B cell (primary cell): ENCODE measurements at places on chromosomes 6 and 20. TPM values are rescaled to one million over a fixed set of nuclear protein-coding genes. Genes with fewer than 3 reads are reported as not detected.

Gene XKR7
- 0.09 and 0.12 TPM in 2 replicates for polyA plus RNA-seq

Gene WFDC5
- not detected in 2 replicates for polyA plus RNA-seq

Gene FOXF2
- polyA plus RNA-seq: not detected in 2 replicates

Gene SLC26A8
- 0.01 TPM in 1 of 2 replicates, not detected in the other for polyA plus RNA-seq

Gene PAK5
- not detected in 2 replicates for polyA plus RNA-seq

Gene HLA-G
- polyA plus RNA-seq: 1.2 and 3.2 TPM in 2 replicates

Gene SLC13A3
- 0.09 TPM in 2 replicates for polyA plus RNA-seq

Gene EFCAB8
- polyA plus RNA-seq: 0.65 and 0.72 TPM in 2 replicates

Gene CST3
- polyA plus RNA-seq: 16.9 and 19.7 TPM in 2 replicates

Gene DEFB124
- polyA plus RNA-seq: not detected in 2 replicates

Gene PACSIN1
- 0.18 and 0.61 TPM in 2 replicates for polyA plus RNA-seq

Gene MANEA
- polyA plus RNA-seq: 2.4 and 2.8 TPM in 2 replicates

Gene GJA1
- polyA plus RNA-seq: not detected in 2 replicates

Gene SERPINB1
- polyA plus RNA-seq: 23.2 and 25.3 TPM in 2 replicates

Gene ZNF311
- polyA plus RNA-seq: not detected in 2 replicates

Gene TFAP2C
- polyA plus RNA-seq: not detected in 2 replicates

Gene PI3
- polyA plus RNA-seq: 0.24 TPM in 1 of 2 replicates, not detected in the other

Gene MUC22
- polyA plus RNA-seq: not detected in 2 replicates

Gene TMEM151B
- 0.01 TPM in 2 replicates for polyA plus RNA-seq

Gene TMEM170B
- 0.64 and 1.1 TPM in 2 replicates for polyA plus RNA-seq

Gene MOG
- not detected in 2 replicates for polyA plus RNA-seq

Gene THEMIS
- 0.10 and 0.52 TPM in 2 replicates for polyA plus RNA-seq

Gene LTV1
- polyA plus RNA-seq: 7.8 and 19.8 TPM in 2 replicates

Gene PARD6B
- polyA plus RNA-seq: 0.84 and 0.91 TPM in 2 replicates

Gene NHLRC1
- 0.31 and 0.45 TPM in 2 replicates for polyA plus RNA-seq

Gene ASIP
- polyA plus RNA-seq: 0.24 TPM in 1 of 2 replicates, not detected in the other

Gene TMEM244
- not detected in 2 replicates for polyA plus RNA-seq

Gene HTR1E
- polyA plus RNA-seq: not detected in 2 replicates

Gene FKBP1C
- polyA plus RNA-seq: 0.07 TPM in 1 of 2 replicates, not detected in the other

Gene BMP5
- not detected in 2 replicates for polyA plus RNA-seq

Gene BANF2
- not detected in 2 replicates for polyA plus RNA-seq

Gene MCCD1
- not detected in 2 replicates for polyA plus RNA-seq

Gene CYP39A1
- not detected in 2 replicates for polyA plus RNA-seq

Gene TBXT
- polyA plus RNA-seq: 0.63 TPM in 1 of 2 replicates, not detected in the other

Gene ADAT2
- 13.6 and 18.6 TPM in 2 replicates for polyA plus RNA-seq

Gene PAX1
- polyA plus RNA-seq: not detected in 2 replicates

Gene SLC2A10
- polyA plus RNA-seq: not detected in 2 replicates
